ENCODE measurements at places on chromosomes 1 and 21.

DNA sequence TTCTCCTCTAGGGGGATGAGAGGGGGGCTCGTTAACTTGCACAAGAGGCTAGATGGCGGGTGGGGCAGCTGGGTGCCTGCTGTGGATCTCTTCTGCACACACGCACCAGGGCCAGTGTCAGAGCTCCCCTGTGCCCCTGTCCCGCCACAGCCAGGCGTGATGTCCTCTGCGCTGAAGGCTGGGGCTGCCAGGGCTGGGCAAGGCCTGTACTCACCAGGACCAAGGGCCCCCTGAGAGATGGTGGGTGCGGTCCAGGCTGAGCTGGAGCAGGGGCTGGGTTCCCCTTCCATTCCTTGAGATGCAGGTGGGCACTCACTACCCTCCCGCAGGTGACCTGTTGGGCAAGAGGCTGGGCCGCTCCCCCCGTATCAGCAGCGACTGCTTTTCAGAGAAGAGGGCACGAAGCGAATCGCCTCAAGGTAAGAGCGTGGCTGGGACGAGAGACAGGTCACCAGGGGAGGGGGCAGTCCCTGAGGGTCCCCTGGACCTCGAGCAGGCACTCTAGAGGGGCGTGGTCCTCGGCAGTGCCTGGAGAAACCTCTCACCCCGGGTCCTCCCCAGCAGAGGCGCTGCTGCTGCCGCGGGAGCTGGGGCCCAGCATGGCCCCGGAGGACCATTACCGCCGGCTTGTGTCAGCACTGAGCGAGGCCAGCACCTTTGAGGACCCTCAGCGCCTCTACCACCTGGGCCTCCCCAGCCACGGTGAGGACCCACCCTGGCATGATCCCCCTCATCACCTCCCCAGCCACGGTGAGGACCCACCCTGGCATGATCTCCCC lies 15.2 kb downstream of the SAMD11 start:
- DNase-seq: no peak

GRCh38 chr1:25735956-25736529 lies 64.0 kb upstream of the SELENON start:
- no peak for DNase-seq

- no peak for DNase-seq
Observed at GRCh38 chr1:43688594-43689000, 18.7 kb upstream of the ST3GAL3 start.

DNA sequence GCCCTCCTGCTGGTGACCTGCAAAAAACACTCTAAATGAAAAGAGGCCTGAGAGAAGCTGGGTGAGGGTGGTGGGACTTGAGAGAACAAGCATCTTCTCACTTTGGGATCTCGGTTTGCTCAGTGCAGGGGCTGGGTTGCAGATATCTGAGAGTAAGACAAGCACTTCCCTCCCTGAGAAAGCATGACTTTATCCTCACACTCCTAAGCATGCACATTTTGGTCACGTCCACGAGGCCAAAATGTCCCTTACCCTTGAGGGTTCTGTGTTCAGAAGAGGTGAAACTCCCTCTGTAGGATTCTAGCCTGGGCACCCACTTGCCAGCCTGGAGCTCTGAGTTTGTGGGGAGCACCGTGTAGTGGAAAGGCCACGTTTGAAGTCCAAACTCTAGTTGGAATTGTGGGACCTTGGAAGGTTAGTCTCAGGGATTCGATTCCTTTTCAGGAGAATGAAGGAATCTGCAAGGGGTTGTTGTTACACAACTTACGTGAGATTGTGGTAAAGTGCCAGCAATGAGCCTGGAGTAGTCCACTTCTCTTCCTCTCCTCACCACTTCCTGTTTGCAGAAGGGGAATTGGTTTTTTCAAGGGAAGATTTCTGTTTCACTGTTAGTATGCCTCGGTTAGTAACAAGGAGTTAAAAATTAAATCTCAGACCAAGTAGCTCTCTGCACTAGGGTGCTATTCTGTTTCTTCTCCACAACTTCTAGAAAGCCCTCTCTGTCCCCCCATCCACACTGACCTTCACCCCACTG lies 3.0 kb downstream of the FCAMR start:
- peak; percentile 7 for DNase-seq

- no peak for DNase-seq
Observed at GRCh38 chr1:227961651-227962466, 14.1 kb upstream of the WNT9A start.

DNA sequence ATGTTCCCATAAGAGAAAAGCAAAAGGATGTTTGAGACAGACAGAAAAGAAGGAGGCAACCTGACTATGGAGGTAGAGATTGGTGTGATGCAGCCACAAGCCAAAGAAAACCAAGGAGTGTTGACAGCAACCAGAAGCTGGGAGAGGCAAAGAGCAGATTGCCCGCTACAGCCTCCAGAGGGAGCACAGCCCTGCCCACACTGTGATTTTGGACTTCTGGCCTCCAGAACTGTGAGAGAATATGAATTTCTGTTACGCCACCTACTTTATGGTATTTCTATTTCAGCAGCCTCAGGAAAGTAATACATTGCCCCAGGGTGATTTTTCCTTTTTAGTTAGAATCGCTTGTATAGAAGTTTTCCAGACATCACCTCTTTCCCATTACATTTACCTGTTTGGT lies 28.4 kb downstream of the SLAMF6 start:
- peak; percentile 14 for DNase-seq

DNA sequence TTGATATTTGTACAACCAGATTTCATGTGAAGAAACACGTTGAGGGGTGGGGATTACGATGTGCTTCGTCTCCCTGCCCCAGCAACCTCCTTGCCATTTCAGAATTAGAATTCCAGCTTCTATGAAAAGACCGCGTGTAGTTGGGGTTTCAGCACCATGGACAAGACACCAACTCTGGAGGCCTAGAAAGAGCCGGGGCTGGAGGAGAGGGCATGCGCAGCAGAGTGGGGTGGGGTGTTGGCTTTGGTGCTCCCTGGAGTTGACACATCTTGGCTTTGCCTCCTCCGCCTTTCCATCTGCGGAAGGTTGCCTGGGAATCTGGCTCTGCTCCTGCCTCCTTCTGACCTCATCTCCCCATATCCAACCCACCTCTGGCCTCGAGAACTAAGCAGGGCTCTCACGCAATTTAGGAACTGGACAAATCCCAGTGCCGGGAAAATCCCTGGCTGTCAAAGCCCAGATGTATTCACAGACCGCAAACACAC lies 11.8 kb downstream of the HTR6 start:
- DNase-seq: no peak

GRCh38 chr1:2628191-2628932 lies 4.5 kb downstream of the MMEL1 start:
- no peak for DNase-seq

DNA sequence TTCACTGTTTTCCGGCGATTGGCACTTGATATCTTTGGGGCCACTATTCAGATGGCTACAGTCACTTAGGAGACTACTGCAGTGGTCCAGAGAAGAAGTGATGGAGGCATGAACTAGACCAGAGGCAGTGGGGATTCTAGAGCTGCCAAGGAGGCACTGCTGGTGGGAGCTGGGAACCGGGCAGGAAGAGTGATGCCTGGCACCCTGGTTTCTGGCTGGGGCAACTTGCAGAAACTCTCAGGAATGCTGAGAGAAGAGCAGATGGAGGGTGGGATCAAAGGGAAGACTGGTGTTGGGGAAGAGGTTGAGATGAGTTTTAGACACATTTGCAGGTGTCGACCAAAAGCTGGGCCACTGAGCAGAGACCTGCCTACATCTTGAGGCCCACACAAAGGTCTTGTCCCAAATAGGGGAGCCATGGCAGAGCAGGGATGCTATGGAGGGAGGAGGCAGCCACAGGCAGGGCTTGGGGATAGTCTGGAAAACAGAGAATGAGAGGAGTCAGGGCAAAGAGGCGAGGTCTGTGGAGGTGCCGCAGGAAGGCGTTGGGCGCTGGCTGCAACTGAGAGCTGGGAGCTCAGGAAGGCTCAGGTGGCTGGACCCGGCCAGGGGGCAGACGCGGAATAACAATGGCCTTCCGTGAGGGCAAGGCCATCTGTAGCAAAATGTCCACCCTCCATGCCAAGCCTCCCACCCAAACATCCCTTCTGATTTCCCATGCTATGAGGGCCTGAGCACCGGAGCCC lies 118.9 kb downstream of the TOMM20 start:
- no peak for DNase-seq

DNA sequence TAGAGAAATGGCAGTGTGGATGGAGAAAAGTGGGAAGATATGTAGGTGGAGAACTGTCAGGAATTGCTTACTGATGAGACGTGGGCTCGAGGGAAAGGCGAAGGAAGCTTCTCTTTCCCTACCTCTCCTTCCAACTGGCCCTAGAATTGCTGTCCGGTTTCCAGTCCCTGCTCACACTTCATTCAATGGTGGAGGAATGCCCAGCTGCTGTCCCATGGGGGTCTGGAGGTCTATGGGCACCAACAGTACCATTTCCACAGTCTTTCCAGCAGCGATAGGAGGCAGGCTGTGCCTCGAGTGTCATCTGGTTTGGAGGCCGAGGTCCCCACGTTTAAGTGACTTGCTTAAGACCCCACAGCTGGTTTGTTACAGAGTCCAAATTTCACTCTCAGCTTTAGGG lies 31.5 kb upstream of the CD1D start:
- DNase-seq: no peak

GRCh38 chr1:95311014-95311413 lies 77.0 kb downstream of the RWDD3 start:
- no peak for DNase-seq

DNA sequence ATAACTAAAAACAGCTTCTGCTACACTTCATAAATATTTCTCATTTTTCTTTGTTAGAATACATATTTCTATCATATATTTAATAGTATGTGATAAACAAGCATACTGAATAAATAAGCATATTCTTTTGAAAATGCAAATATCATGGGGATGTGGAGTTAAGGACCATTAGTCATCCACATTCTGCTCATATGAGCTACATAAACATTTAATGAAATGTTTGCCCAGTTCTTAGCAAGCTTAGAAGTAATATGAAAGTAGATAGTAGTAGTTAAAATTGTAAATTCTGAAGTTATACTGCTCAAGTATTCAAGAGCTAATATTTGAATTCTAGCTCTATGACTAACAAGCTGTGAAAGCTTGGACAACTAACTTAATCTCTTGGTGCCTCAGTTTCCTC lies 10.1 kb upstream of the GORAB start:
- DNase-seq: no peak

DNA sequence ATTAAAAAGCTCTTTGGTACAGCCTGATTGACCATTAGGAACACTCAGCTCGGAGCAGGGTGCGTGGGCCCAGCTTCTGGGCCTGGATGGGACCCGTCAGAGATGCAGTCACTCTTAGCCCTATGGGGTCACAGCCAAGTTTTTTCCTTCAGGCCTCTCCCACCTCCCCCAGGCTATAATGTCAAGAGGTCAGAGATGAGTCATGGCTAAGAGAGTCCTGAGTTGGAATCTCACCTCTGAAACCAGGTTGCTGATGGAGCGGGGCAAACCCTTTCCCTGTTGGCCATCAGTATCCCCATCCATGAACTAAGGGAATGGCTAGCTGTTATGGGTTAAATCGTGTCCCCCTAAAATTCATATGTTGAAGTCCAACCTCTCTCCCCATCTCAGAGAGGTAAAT lies 195.9 kb upstream of the POU3F1 start:
- no peak for DNase-seq

- peak; percentile 8 for DNase-seq
Observed at GRCh38 chr21:39097335-39097861, 85.9 kb downstream of the PSMG1 start.

GRCh38 chr1:42175314-42176054 lies 10.9 kb upstream of the GUCA2A start:
- no peak for DNase-seq

Data from CD4-positive, alpha-beta T cell treated with Interleukin-1 beta for 1 hour (primary cell).